ENCODE measurements at places on chromosomes 7 and 10.

DNA sequence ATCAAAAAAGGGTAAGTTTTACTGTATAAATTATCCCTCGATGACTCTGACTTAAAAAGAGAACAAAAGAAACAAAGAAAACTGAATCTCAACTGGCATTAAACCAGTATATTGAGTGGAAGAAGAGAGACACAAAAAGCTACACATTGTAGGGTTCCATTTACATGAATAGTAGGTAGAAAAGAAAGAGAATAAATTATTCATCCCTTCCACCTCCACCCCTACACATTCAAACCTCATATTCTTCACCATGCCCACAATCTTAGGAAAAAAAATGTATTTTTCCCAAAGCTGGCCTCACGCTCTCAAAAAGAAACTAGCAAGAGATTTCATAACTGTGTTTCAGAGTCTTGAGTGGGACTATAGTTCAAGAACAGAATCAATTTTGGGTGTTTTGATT, 346.8 kb upstream of the AOAH start:
- no peak for DNase-seq

- no peak for DNase-seq
Observed at GRCh38 chr10:81873932-81874816, 820 bp upstream of the NRG3 start.

- peak; percentile 82 for DNase-seq
Observed at GRCh38 chr7:6385110-6385781, 62.5 kb downstream of the DAGLB start.

DNA sequence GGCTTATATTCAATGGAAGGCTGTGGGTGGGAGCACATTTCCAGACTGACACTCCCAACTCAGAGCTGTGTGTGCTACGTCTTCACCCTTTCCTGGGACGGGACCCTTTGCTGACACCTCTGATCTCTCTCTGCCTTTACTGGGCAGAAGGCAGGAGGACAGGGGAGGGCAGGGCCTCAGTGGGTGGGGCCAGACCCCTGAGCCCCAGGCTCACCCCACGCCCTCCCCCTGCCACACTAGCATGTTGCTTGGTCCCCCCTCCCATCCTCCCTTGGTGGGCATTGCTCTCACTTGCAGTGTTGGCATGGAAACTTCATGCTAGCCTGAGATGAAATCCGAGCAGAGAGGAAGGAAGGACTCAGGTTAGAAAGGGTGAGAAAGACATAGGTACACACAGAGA, 18.4 kb downstream of the TMEM273 start:
- DNase-seq: no peak

- DNase-seq: no peak
Observed at GRCh38 chr7:103718482-103719061, 270.9 kb downstream of the RELN start.

DNA sequence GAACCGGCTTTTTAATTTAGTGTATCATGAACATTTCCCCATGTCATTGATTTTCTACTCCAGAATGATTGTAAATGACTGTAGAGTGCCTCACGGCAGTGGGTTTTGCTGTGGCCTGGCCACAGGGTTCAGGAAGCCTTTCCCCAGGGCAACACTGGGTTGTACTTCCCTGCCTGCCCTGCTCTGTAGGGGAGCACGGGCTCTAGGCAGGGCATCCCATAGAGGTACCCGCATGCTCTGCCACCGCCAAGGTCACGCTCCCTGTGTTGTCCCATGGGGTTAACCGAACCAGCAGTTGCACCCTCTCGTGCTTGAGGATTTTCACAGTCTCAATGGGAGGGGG, 63.8 kb downstream of the BPGM start:
- no peak for DNase-seq
